Spinal cord (tissue), 10 donors: ENCODE measurements at places on chromosomes 3 and 15. TPM values are rescaled to one million over a fixed set of nuclear protein-coding genes. Genes with fewer than 3 reads are reported as not detected.

Gene CHRM5
- 1.2 TPM for polyA plus RNA-seq

Gene SH2D7
- 0.92 TPM for polyA plus RNA-seq

Gene STX19
- polyA plus RNA-seq: 0.36 TPM

Gene PCLAF
- 24.7 TPM for polyA plus RNA-seq

Gene GABRG3
- 10.4 TPM for polyA plus RNA-seq

Gene CYP11A1
- polyA plus RNA-seq: 1.7 TPM

Gene RAB27A
- polyA plus RNA-seq: 6.8 TPM

Gene HERC2
- polyA plus RNA-seq: 83.0 TPM

Gene SPATA12
- 0.20 TPM for polyA plus RNA-seq

Gene CDHR4
- polyA plus RNA-seq: 0.59 TPM

Gene TEX55
- not detected for polyA plus RNA-seq

Gene MELTF
- polyA plus RNA-seq: 11.6 TPM

Gene DGKG
- polyA plus RNA-seq: 9.7 TPM

Gene MDFIC2
- not detected for polyA plus RNA-seq

Gene LSG1
- polyA plus RNA-seq: 33.2 TPM

Gene GOLGA8S
- 1.1 TPM for polyA plus RNA-seq

Gene EPHB3
- polyA plus RNA-seq: 35.2 TPM

Gene SLITRK3
- polyA plus RNA-seq: 28.6 TPM

Gene PIK3CB
- 51.8 TPM for polyA plus RNA-seq

Gene ARNT2
- 130 TPM for polyA plus RNA-seq

Gene NDN
- 177 TPM for polyA plus RNA-seq

Gene NTRK3
- polyA plus RNA-seq: 68.1 TPM

Gene TRIM71
- polyA plus RNA-seq: 1.6 TPM

Gene TUSC7
- polyA plus RNA-seq: 0.36 TPM

Gene ABHD17C
- polyA plus RNA-seq: 42.4 TPM

Gene GOLGA6D
- 0.45 TPM for polyA plus RNA-seq

Gene OR5H6
- polyA plus RNA-seq: not detected

Gene GNAT1
- polyA plus RNA-seq: 0.72 TPM

Gene PLCH1
- 13.7 TPM for polyA plus RNA-seq

Gene WNT7A
- 18.0 TPM for polyA plus RNA-seq
